CD4-positive, alpha-beta T cell treated with Interleukin-17A for 1 hour (primary cell): ENCODE measurements at places on chromosomes 1 and 21.

- no peak for DNase-seq
These were observed 1.5 kb downstream of the AK4 start for GRCh38 chr1:65149351-65150107.

DNA sequence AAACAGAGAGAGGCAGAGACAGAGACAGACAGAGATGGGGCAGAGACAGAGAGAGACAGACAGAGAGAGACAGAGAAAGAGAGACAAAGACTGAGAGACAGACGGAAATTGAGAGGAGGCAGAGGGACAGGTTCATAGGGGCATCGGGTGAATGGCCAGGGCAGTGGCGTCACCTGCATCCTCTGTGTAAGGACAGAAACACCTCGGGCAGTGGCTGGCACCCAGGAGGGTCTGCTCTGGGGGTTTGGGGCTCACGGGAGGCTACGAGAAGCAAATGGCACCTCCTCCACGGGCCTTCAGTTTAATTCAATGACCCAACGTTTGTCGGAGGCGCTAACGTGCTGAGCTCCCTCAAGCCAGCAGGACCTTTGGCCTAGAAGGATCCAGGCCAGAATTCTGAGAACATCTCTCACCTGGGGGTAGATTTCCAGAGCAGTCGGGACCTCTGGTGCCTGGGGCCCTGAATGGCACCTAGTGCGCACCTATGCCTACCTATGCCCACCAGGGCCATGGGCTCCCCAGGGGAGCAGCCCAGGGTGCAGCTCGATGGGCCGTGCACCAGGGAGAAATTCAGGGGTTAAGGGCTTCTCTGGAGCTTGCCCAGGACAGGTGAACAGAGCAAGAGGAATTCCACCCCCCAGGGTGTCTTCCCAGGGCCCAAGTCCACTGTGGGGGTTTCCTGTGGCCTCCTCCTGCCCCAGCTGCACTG is 20.6 kb upstream of the PTTG1IP start:
- DNase-seq: no peak

- no peak for DNase-seq
These were observed 12.6 kb upstream of the PCBP3 start for GRCh38 chr21:45630876-45631275.

GRCh38 chr1:25902462-25902861 is 3.8 kb downstream of the STMN1 start:
- DNase-seq: no peak

- no peak for DNase-seq
These were observed 9.8 kb downstream of the KCNN3 start for GRCh38 chr1:154860156-154860870.

DNA sequence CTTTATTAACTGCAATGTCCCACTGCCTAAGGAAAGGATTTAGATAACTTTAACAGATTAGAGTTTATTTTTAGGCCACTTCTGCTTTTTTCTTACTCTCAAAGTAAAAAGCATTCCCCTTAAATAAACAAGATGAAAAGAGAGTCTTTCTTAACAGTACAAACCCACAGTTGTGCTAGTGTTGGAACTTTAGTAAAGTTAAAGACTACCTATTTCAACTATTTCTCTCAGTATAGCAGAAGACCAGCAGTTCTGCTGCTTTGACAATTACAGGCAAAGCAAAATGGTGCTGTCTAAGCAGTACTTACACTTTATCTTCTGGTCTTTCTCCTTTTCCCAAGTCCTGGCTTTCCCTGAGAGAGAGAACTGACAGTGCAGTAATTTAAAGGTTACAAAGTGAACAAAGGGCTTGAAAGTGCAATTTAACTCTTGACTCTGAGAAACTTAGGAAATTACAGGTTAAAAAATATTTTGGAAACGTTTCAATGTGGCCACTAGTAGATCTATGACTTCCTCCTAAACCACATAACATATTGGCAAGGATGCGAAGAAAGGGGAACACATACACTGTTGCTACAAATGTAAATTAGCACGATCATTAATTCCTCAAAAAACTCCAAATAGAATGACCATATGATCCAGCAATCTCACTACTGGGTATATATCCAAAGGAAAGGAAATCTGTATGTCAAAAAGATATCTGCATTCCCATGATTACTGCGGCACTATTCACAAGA is 135.4 kb upstream of the POGK start:
- DNase-seq: no peak

DNA sequence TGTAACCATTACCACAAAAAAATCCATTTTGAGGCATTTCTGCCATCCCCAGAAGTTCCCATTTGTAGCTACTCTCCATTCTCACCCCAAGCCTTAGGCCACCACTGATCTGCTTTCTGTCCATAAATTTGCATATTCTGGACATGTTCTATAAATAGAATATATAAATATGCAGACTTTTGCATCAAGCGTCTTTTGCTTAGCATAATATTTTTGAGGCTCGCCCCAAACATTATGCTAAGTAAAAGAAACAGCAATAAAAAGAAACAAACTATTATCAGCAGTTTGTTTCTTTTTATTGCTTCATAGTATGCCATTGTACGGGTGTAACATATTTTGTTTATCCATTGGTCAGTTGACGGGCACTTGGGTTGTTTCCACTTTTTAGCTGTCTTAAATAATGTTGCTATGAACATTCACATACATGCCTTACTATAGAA is 7.9 kb downstream of the TFAP2E start:
- DNase-seq: no peak

DNA sequence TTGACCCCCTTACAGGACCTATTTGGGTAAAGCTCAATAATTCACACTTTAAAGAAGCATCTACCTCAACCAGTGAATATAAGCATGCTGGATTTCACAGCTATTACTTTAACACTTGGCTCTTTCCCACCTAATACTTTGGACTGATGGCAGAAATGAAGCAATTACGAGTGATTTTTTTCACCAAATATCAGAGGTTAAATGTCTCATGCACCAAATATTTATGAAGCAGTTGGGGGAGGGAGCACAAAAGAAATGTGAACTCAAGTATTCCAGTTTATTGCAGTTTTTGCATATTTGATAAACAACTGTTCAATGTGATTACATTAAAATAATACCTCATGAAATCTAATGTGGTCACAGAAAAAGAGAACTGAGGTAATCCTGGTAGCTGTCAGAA is 223.6 kb downstream of the LRRC7 start:
- DNase-seq: no peak

DNA sequence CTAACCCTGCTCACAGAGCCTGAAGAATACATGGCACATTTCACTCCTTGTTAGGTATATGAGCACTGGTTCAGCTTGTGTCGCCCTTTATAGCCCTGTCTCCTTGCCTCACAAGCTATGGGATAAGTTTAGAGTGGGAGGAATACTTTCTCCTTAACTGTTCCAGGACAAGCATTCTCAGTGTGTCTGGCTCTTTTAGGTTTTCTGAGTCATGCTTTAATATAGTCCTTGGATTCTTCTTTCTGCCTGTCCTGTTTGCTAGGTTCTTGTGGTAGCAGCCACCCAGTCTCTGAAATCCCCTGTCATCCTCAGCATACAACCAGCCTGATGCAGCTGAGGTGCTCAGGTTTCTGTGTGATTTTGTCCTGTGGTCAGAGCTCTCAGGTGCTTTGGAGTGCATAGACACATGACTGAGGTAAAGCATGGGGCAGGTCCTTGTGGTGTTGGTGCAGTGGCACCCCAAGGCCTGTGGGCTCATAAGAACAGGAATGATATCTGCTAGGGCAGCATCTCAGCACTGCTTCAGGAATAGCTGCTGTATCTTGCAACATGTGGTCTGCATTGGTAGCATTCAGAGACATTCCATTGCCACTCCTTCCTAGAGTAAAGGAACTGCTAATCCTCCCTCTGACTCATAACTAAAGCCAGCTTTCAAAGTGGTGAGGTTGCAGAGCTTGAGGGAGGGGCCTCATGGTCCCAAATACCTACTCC is 14.2 kb upstream of the CASQ2 start:
- no peak for DNase-seq

GRCh38 chr1:181318858-181319235 is 164.5 kb upstream of the CACNA1E start:
- no peak for DNase-seq

- peak; percentile 56 for DNase-seq
These were observed at the start of gene FHL3 for GRCh38 chr1:38005195-38006007. FHL3 (minus strand) TSS chr1:38005514; CDS start chr1:37999412, 6,102 bp downstream.

- DNase-seq: no peak
These were observed 560.5 kb downstream of the KIF26B start for GRCh38 chr1:245715291-245715701.

DNA sequence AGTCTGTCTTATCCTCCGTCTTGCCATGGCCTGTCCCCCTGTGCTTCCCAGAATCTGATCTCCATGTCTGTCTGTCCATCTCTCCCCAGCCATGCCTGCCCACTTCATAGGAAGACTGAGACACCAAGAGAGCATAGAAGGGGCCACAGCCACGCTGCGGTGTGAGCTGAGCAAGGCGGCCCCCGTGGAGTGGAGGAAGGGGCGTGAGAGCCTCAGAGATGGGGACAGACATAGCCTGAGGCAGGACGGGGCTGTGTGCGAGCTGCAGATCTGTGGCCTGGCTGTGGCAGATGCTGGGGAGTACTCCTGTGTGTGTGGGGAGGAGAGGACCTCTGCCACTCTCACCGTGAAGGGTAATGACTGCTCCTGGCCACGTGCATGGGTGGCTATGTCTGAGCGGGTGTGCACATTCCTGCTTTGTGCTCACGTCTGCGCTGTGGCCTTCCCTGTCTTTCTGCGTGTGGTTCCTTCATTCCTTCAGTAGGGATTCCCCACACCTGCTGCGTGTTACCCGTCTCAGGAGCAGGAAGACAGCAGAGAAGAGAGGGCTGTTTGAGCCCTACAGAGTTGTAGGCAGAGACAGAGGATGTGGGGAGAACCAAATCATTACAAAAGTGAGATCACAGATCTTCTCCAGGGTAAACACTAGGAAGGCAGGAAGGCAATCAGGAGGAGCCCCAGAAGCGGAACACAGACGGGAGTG is 80.8 kb downstream of the OBSCN start:
- no peak for DNase-seq

DNA sequence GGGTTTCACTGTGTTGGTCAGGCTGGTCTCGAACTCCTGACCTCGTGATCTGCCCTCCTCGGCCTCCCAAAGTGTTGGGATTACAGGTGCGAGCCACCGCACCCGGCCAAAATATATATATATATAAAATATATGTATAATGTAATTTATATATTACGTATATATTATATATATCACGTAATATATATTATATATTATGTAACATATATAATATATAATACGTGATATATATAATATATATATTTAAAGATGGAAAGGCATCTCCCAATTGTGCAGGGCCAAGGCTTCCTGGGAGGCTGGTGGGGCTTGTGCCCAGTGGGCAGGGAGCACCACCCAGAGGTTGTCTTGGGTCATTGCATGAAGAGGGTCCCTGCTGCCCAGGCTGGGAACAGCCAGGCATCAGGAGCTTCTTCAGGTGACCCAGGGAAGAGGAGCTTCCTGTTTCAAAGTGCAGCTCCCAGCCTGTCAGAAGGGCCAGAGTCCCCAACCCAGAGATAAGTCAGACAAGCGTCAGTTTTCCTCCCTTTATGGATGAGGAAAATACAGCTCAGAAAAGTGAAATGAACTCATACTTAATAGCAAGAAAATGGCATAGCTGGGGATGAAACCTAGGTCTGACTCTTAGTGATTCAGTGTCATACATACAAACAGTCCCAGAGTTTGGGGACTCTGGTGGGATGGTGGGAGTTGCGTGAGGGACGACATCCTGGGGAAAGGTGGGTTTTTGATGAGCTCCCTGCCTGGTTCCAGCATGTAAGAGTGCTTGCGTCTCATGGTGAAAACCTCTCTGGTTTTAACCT is 12.0 kb downstream of the UBE2Q1 start:
- peak; percentile 56 for DNase-seq

DNA sequence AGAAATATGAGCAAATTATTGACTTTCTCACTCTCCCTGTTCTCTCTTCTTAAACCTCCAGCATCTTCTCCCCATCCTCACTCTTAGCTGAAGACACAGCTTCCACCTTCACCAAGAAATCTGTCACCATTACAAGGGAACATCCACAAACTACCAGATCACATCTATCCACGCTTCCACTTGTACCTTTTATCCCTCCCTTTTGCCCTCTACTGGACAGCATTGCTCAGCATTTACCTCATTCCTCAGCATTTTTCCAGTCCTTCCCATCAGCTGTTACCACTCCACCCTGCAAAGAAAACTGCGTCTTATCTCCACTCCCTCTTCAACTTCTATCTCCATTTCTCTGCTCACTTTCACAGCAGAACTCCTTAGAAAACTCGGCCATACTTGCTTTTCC is 42.6 kb downstream of the KCNJ6 start:
- DNase-seq: no peak

GRCh38 chr1:19430121-19431068 is 54.9 kb downstream of the CAPZB start:
- DNase-seq: no peak
